ENCODE measurements at places on chromosomes 7 and 10.

DNA sequence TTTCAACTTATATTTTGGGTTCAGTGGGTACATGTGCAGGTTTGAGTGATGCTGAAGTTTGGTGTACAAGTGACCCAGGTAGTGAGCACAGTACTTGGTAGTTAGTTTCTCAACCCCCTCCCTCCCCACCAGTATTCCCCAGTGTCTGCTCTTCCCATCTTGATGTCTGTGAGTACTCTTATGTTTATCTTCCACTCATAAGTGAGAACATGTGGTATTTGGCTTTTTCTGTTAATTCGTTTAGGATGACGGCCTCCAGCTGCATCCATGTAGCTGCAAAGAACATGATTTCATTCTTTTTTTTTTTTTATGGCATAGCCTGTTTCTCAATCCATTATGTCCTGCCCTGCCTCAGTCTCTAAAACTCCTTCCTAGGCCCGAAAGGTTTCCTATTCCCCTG lies 222.1 kb downstream of the WDR37 start:
- no peak for DNase-seq

GRCh38 chr10:93701866-93702209 lies 554 bp downstream of the FRA10AC1 start:
- no peak for DNase-seq

GRCh38 chr7:233249-234035 lies 41.1 kb downstream of the FAM20C start:
- no peak for DNase-seq

DNA sequence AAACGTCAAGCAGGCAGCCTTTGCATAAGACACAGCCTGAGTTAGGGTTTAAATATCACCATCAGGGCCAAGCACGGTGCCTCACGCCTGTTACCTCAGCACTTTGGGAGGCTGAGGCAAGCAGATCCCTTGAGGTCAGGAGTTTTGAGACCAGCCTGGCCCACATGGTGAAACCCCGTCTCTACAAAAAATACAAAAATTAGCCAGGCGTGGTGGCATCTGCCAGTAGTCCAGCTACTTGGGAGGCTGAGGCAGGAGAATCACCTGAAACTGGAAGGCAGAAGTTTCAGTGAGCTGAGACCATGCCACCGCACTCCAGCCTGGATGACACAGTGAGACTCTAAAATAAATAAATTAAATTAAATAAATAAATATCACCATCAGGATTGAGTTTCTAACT lies 33.0 kb downstream of the SRPK2 start:
- no peak for DNase-seq

DNA sequence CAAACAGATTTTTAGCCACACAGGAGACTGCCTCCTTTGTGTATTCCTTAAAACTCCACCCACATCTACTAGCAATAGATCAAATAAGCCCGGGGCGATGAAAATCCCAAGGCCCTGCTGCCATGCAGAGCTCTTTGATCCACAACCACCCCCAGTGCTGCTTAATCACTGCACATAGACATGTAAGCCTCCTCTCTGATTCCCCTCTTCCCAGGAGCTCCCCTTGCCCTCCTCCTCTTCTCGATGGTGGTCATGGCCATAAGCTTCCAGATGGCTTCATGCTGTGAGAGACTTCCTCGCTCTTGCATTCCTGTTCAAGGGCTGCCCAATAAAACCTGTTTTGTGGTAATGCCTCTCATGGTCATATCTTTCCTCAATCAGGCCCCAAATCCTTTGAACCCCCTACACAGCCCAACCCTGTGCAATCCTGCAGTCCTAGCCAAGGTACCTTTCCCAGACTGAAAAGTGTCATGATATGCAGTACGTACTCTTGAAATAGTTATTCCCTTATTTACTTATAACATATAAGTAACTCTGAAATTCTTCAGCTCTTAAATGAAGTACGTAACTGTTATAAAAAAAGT lies 158.5 kb downstream of the CACNA2D1 start:
- DNase-seq, result no peak

Data from activated CD4-positive, alpha-beta T cell treated with anti-CD3 and anti-CD28 coated beads, Interleukin-2, amount 10 ng/mL, durations not matched to agents 7 days and 5 days (primary cell).